ENCODE measurements at places on chromosomes 7 and 10.
A peak's percentile ranks its signal among the peaks of the same experiment; 100 is the strongest.

DNA sequence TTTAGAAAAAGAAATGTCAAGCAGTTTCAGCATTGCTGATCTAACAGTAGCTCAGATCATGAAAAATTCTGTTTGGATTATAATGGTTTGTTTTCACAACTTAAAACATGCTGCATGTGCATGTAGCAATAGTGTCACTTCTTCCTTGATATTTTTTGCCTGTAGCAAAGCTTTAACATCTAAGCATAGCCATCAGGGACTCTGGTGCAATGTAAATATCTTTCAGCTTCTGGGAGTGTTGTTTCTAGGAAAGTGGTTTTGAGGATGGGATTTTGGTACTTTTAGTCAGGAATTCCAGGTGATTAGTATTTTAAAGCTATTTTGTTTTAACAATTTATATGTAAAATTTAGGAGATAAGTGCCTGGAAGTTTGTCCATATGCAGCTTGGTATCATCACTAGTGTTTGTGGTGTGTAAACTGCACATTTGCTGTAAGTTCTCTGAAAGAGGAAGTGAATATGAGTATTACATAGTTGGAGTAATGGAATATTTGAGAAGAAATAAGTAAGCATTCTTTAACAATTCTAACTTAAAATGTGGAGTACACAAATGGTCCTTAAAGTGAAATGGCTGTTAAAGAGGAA is 1.9 kb downstream of the RSBN1L start:
- DNase-seq: no peak

DNA sequence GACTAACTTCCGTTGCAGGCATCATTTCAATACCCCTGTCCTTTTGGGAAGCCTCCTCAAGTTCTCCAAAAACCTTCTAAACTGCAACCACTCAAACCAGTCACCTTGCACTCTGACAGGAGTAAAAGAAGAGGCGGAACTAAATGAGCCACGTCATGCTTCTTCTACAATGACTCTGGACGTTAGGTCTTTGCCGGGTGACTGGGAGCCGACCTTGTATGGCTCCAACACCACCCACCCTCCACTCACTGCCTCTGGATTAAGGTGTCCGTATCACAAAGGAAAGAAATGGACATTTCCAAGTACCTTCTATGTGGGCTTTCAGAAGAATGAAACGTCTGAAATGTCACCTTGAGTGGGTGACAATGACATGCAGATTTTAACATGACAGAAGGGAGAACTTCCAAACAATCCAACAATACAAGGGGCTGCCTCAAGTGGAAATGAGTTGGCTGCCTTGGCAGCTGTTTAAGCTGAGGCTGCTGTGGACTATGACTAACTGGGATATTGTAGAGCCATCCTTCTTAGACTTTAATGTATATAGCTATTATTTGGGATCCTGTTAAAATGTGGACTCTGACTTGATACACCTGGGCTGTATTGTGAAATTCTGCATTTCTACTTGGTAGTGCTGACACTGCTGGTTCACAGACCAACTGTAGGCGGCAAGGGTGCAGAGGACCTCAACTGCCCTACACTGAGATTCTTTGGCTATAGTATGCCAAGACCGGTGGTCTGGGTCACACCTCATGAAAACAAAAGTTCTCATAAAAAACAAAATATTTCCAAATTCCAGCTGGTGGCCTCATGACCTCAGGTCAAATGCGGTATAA is 33.8 kb upstream of the PDLIM1 start:
- peak; percentile 51 for DNase-seq

GRCh38 chr7:85512790-85513189 is 325.9 kb upstream of the SEMA3D start:
- DNase-seq: no peak

DNA sequence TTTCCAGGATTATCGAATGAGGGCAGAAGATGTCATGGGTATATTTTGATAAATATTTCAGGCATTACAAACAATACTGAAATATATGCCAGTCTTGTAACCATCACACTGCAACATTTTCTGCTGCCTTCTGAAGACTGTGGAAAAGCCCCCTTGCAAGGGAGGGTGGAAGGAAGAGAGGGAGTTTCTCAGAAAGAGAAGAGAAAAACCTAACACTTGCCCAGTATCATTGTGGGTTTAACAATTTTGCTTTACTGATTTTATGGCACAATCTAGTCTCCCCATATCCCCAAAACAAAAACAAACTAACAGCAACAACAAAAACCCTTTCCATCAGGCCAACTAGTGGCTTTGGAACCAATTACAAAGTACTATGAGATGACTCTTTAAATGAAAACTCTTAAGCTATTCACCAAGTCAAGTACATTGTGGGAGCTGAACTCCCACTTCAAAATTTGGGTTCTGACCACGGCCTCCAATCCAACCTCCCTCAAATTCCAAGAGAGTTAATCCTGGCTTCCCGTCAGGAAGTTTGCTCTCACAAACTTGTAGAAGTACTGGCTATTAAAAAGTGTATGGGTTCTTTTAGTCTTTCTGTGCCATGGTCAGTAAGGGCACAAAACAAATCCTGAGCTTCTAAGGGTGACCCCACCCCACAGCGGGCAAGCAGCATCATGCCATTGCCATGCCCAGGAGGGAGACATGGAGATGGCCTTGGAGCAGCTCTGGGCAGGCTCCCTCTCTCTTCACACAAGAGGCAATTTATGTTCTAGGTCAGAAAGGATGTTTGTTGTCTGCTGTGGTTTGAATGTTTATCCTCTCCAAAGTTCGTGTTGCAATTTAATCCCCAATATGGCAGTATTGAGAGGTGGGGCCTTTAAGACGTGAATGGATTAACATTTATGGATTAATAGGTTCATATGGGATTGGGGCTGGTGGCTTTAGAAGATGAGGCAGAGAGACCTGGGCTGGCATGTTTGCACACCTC is 96.3 kb downstream of the JAZF1 start:
- no peak for DNase-seq

Measured in IMR-90 (cell line).